ENCODE measurements at places on chromosomes 4 and X. TPM values are rescaled to one million over a fixed set of nuclear protein-coding genes. Genes with fewer than 3 reads are reported as not detected.

Gene CMC4
- 12.0 TPM for polyA plus RNA-seq

Gene PHEX
- polyA plus RNA-seq: 0.35 TPM

DNA sequence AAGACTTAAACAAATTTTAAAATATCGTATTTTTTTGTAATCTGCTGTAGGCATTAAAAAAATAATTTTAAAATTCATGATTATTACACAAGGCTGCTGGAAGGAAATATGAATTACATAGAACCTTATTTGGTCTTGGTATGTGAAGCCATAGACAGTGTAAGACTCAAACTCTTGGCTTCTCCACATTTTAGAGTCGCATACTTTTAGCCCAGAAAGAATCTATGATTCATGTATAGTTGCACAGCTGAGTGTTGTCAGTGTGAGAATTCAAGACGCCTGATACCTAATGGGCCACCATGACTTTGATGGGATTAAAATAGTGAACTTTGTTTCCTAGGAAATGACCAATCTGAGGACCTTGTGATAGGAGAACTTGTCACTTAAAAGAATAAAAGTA, 1.4 kb downstream of the INTU start:
- H3K36me3 ChIP-seq: no peaks in the 10 kb centered on the region
- no peak overlapping the region for H3K4me3 ChIP-seq
- no peaks in the 10 kb centered on the region for H3K27me3 ChIP-seq
- peaks cover 5% of the 10 kb centered on the region for H3K4me1 ChIP-seq
- peak overlapping the region; percentile 81 for H3K27ac ChIP-seq

- H3K27me3 ChIP-seq: no peaks in the 10 kb centered on the region
- H3K4me3 ChIP-seq: no peak overlapping the region
- peaks cover 11% of the 10 kb centered on the region for H3K4me1 ChIP-seq
- peaks cover 17% of the 10 kb centered on the region for H3K36me3 ChIP-seq
Observed at GRCh38 chr4:38948551-38948950, 80.9 kb downstream of the FAM114A1 start.

DNA sequence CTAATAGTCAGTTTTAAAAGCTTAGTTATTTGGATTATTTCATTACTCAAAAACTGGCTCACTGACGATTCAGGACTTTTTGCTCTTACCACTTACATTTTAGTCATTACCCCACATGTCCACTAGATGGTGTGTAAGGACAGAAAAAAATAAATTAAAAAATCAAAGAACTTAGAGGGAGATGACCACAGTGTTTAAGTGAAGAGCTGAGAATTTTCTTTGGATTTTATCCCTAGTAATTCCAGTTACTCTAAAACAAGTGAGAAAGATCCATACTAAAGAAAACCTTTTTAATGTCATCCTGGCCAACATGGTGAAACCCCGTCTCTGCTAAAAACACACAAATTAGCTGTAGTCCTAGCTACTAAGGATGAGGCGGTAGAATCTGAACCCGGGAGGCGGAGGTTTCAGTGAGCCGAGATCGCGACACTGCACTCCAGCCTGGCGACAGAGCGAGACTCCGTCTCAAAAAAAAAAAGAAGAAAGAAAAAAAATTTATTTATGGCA, 26.4 kb upstream of the TMPRSS11B start:
- H3K4me3 ChIP-seq: no peak overlapping the region
- no peaks in the 10 kb centered on the region for H3K27me3 ChIP-seq
- no peak overlapping the region for H3K27ac ChIP-seq

Measured in SK-N-SH (cell line).